Activated gamma-delta T cell treated with anti-CD3 and anti-CD28 coated beads, Interleukin-2, amount 50 U/mL, for 16 hours (primary cell): ENCODE measurements at places on chromosomes 16 and 17.

DNA sequence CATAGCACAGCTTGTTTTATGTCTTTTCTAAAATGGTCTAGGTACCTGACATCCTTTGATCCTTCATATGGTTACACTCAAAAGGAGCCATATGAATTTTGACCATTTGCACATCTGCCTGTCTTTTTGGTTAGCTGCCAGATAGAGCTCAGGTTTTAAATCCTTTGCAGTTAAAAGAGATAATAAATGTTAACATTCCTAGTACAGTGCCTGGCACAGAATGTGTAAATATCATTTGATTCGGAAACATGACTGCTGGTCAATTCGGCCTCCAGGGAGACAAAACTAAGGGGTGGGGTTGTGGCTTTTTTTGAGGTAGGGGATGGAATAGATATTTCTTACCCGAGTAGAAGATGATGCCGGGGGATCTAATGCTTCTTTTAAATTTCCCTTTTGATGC is 64.2 kb downstream of the FTO start:
- DNase-seq = no peak

DNA sequence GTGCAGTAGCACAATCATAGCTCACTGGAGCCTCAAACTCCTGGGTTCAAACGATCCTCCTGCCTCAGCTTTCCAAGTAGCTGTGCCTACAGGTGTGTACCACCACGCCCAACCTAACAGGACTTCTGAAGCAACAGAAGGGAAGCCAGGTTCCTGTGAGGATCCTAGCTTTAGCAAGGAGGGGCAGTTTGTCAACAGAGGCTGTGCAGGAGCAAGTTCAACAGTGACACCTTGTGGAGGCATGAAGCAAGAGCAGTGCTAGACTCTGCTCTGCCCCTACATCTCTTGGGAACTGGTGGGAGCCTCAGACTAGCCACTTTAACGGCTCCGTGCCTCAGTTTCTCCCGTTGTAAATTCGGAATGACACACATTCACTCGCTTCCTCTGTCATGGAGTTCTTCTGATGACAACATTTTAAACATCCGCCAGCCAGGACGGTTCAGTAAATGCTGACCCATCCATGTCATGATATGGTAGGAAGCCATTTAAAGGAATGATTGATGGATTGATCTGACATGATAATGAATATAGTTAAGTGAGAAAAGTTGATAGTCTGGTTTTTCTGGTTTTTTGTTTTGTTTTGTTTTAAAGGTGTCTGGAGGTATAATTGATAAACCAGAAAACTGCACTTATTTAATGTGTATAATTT is 218.7 kb downstream of the MRTFB start:
- no peak for DNase-seq

DNA sequence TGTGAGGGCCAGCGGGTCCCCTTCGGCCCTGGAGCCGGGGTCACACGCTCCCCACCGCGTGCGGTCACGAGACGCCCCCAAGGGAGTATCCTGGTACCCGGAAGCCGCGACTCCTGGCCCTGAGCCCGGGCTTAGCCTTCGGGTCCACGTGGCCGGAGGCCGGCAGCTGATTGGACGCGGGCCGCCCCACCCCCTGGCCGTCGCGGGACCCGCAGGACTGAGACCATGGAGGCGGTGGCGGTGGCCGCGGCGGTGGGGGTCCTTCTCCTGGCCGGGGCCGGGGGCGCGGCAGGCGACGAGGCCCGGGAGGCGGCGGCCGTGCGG is at the start of gene NAGLU:
Gene NAGLU, plus strand, starts transcription at position 194 of the 324 bp plus-strand sequence. Its CDS starts 32 bp downstream, at position 226.
- peak; percentile 74 for DNase-seq

GRCh38 chr16:67150047-67150832 is 558 bp downstream of the B3GNT9 start:
- DNase-seq = no peak

- DNase-seq = no peak
Measured at GRCh38 chr17:55168958-55169687, 95.6 kb upstream of the HLF start.

- DNase-seq = no peak
Measured at GRCh38 chr16:53743149-53743566, 39.2 kb downstream of the FTO start.

GRCh38 chr16:22093996-22094395 is 1.7 kb downstream of the VWA3A start:
- no peak for DNase-seq

- DNase-seq = peak; percentile 30
Measured at GRCh38 chr17:50361561-50362480, 11.2 kb downstream of the MRPL27 start.

DNA sequence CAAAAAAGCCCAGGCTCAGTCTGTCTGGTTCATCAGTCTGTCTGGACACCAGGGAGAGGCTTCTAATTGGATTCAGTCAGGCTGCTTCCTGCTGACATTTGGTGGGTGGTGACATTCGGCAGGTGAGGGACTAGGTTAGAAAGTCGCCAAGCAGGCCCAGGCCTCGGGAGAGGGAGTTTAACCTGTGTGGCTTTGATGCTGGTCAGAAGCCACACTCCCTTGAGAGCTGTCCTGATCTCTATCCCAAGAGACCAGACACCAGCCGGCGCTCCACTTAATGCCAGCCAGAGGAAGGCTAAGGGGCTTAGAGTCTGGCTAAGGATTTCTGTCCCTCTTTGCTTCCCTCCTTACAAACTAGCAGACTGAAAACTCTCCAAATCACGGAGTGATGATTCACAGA is 135.0 kb downstream of the GSG1L start:
- no peak for DNase-seq

DNA sequence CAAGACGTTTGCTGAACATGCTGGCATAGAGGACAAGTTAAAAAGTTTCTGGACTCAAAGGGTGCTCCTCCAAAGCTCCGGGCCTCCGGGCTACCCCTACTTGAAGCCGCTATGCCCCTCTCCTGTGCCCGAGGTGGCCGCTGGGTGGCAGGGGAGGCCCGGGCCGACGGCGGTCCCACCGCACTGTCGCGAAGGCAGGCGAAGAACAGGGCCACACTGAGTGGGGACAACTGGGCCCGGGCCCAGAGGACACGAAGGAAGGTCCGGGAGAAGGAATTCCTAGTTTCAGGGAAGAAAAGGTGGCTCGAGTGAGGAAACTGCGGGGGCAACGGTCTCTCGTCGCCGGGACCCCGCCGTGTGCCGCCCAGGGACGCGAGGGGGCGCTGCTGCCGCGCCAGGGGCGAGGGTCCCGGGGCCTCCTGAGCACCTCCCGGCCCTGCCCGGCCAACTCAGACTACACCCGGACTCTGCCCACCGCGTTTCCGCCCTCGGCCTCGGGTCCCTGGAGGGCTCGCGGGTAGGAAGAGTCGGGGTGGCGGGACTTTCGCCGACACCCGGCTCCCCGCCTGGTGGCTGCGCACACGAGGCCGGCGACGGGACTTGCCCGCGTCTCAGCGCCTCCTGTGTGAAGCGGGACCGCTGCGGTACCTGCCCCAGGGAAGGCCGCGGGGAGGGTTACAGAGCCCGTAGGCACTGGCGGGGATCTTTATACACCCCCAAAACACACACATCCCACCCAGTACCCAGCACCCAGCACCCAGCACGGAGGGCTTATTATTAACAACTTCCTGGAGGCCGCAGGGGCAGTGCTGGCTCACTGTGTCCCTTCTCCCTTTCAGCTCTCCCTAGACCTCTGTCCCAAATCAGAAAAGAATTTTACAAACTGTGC is 772 bp upstream of the CHCT1 start:
- peak; percentile 65 for DNase-seq

GRCh38 chr17:1373707-1374237 is 26.2 kb downstream of the YWHAE start:
- DNase-seq = no peak

DNA sequence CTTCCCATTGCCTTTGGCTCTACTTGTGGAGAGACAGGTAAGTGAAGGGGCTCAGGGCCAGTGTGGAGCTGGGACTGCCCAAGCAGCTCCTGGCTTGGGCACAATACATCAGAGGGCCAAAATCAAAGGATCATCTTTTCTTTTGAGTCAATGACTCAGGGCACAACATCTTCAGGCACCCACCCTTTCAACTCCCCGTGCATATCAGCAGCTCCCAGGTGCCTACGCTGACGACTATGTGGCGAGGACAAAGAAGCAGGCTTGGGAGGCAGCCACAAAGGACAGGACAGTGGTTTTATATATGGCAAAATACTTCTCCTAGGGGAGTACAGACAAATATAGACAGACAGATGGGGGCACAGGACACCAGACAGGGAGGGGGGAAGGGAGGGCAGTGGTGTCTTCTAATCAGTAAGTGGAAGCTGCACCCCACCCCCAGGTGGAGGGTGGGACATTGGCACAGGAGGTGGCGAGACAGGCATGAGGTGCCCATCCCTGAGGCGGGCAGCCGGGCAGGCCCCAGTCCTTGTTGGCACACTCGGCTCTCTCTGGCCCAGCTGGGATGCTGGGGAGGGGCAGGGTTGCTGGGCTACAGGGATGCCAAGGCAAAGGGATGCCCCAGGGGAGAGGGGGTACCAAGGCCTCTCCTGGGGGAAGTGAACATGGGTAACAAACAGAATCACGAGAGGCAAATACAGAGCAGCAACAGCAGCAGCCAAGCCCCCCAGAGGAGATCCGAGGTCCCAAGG is 7.7 kb upstream of the ARL5C start:
- DNase-seq = no peak

GRCh38 chr16:30895627-30896260 is 670 bp upstream of the CTF1 start:
- no peak for DNase-seq

GRCh38 chr16:75272097-75272551 is 20.7 kb upstream of the BCAR1 start:
- no peak for DNase-seq

- DNase-seq = no peak
Measured at GRCh38 chr17:15270628-15271381, 5.7 kb upstream of the PMP22 start.

DNA sequence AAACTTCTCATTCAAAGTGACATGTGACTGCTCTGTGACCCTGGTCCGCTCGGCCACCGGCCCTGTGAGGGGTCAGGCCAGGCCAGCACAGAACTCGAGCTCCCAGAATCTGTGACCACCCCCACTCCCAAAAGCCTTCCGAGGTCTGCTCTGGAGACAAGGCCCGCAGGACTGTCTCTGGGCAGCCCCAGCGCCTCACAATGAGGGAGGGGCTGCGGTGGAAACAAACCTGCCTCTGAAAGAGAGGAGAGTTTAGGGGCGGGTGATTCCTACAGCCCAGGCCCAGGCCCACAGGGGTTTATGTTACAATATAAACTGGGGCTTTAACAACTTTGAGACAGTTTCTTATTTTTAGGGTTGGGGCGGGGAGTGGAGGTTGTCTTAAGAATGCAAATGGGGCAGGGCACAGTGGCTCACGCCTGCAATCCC is 19.9 kb downstream of the IGFBP4 start:
- no peak for DNase-seq

DNA sequence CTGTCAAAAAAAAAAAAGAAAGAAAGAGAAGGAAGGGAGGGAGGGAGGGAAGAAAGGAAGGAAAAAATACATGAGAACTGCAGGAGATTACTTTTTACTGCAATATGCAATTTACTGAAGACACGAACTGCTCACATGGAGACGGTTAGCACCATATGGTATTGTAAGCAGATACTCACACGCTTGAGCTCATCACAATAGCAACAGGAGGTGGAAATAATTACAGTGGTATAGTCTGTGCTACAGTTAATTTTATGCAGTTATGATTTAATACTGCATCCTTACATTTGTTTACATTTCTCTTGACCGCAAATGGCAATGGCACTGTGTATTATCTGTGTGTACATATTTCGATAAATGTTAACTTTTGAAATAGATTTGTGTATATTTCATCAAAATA is 21.4 kb upstream of the SLC46A1 start:
- DNase-seq = no peak

DNA sequence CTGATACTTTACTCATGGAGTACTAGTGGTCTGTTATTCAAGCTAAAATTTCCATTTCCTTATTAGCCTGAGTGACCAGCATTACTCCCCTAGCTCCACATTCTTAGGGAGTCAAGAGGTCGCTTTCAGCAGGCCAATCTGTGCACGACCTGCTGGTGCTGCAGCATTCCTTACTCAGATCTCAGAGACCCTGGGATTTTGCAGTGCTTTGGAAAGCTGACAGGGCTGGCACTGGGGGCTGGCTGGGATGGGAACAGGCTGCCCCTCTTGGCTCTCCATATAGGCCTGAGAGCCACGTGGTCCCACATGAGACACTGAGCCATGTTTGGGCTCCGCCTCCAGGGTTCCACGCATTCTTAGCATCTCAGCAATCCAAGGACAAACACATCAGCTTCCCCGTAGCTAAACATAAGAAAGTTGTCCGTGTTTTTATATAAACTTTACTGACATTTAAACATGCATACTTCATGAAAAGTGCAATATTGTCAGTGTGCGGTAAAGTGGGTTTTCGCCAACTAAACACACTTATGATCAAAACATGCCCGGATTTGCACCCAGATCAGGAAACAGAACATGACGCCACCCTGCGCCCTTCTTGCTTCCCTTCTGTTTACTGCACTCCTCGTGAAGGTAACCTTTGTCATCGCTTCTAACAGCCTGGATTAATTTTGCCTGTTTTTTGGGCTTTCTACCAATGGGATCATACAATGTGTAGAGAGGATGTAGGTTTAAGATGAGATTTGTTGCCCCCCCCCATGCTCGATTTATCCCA is 254.5 kb upstream of the CACNG5 start:
- no peak for DNase-seq

DNA sequence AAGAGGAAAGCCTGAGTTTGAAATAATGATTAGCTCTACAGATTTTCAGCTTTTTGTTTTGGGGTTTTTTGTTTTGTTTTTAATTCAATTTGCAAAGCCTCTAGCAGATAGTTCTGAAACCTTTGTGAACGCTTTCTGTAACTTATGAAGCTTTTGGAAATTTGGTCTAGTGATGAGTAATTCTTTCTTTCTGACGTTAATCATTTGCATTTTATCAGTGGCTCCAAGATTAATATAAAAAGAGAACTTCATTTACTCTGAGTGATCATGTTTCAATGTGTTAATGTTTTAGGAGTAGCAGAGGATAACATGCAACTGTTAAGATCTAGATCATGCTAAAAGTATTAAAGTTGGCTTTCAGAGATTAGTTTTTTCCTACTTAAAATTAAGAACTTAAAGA is 160.3 kb upstream of the TBX2 start:
- no peak for DNase-seq

GRCh38 chr16:79415983-79416640 is 184.4 kb downstream of the MAF start:
- DNase-seq = no peak

- no peak for DNase-seq
Measured at GRCh38 chr16:84085773-84086172, 31.0 kb downstream of the MBTPS1 start.

GRCh38 chr17:20988896-20989295 is 53.9 kb downstream of the USP22 start:
- no peak for DNase-seq

DNA sequence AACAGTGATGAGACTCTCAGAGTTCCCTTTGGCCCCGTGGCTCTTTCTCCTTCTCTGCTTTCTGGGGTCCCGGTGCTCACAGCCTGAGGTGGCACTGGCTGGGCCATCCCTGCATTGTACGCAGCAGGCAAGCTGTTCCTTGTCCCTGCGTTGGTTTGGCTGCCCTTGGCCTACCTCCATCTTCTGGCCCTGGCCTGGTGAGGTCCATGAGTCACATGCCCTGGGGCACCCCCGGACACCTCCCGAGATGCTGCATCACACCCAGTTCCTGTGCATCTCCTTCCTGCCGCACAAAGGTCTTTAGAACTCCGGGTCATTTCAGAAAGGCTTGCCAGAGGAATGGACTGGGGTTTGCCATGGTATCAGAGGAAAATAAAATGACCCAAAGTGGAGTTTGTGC is 9.5 kb downstream of the SULT1A2 start:
- no peak for DNase-seq
